ENCODE measurements at places on chromosomes 7 and 10.
A peak's percentile ranks its signal among the peaks of the same experiment; 100 is the strongest.

GRCh38 chr10:34505338-34505737 lies 309.8 kb downstream of the PARD3 start:
- no peak for DNase-seq

DNA sequence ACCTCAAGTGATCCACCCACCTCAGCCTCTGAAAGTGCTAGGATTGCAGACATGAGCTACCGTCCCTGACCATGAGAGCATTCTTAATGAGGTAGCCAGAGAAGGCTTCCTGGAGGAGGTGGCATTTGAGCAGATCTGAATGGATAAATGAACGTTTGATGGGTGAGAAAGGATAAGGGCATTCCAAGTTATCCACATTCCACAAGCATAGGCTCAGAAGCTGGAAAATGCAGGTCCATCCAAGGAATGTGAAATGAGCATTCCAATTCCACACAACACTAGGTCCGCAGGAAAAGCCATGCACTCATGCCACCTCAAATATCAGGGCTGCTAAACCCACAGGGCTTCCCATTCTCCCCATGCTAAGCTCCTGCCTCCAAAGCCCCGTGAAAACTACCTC lies 17.0 kb downstream of the TMEM130 start:
- DNase-seq = no peak

GRCh38 chr10:7318836-7319235 lies 92.0 kb downstream of the SFMBT2 start:
- DNase-seq = no peak

DNA sequence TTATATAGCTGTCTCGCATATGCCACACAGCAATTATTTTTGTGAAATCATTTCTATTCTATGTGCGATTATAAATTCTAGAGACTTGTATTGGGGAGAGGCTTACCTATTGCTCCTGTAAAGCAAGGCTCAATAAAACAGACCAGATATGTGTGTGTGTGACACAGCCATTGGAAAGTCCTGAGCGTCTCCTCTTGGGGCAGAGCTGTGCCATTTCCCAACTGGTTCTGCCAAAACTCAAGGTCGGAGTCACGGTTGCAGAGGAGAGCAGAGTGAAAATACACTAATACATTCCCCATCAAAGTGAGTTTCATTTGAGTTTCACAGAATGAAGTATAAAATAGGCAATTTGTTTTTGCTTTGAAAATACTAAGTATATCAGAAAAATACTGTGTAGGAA lies 567.4 kb upstream of the FZD8 start:
- no peak for DNase-seq

- peak; percentile 78 for DNase-seq
These were observed 1355.5 kb upstream of the LRRTM3 start for GRCh38 chr10:65570143-65571010.

DNA sequence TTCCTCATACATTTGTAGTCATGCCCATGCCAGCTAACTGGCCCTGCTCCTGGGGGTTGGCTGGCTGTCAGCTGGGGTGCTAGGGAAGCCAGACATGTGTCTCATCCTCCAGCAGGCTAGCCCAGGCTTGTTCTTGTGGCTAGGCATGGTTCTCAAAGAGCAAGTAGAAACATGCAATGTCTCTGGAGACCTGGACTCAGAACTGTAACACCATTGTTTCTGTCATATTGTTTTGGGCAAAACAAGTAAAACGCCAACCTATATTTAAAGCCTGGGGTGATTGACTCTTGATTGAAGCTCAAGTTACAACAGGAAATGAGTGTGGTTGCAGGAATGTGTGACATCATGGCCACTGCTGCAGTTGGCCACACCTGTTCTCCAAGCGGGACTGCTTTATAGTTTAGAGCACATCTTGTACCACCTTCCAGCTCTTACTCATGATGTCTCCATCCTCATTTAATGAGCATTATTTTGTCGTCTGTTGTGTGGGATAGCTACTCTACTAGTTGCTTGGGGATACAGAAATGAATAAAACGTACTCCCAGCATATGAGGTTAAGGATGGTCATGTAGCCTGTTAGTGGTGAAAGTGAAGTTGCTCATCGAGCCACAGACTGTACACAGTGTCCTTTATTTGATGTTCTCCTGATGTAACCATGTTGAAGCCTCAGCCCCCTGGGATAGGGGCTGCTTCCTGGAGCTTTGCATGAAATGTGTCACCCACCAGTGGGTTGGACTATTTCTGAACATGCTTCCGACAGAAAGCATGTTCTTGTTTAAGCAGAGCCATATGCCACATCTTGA lies 168.4 kb downstream of the SORCS3 start:
- no peak for DNase-seq

- DNase-seq = no peak
These were observed 12.7 kb downstream of the CNTNAP2 start for GRCh38 chr7:146129296-146129695.
